NCI-H2107 (cell line): ENCODE measurements at places on chromosomes 7 and 10.

- no peak for DNase-seq
Measured at GRCh38 chr7:40749877-40750276, 615.1 kb downstream of the SUGCT start.

- no peak for DNase-seq
Measured at GRCh38 chr10:95217476-95217875, 23.4 kb downstream of the ACSM6 start.

DNA sequence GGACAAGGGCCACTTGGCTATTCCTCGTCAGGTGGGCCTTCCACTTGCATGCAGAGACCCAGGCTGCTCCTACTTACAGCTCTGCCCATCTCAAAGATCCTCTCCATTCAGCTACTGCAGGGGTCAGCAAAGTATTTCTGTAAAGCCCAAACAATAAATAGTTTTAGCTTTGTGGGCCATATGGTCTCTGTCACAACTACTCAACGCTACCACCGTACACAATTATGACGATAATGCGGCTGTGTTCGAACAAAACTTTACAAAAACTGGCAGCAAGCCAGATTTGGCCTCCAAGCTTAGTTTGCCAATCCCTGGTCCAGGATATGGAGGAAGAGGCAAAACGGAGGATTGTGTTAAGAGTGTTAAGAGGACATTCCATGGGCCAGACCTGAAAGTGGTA is 12.8 kb downstream of the RAB11FIP2 start:
- DNase-seq = no peak

- no peak for DNase-seq
Measured at GRCh38 chr7:20513341-20513740, 102.1 kb upstream of the ABCB5 start.

GRCh38 chr10:49632406-49633317 is 18.8 kb downstream of the CHAT start:
- no peak for DNase-seq

DNA sequence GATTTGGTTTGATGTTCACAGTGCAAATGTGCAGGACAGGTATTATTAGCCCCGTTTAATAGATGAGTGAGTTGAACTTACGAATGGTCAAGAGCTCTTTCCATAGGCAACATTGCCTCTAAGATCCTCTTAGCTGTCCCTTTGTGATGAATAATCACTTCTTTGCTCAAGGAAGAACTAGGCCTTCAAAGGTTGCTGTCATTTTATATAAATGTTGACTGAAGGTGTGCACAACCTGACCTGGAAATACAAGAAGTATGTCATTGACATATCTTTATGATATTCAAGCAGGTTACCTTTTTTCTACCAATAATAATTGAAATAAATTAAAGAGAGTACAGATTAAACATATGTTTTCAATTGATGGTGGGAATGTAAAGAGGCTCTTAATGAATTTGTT is 48.5 kb upstream of the GLCCI1 start:
- DNase-seq = no peak

GRCh38 chr10:61097026-61097425 is 153.0 kb upstream of the RHOBTB1 start:
- no peak for DNase-seq

- DNase-seq = no peak
Measured at GRCh38 chr10:92829042-92829785, 19.1 kb upstream of the EXOC6 start.
